ENCODE measurements at places on chromosomes 5 and 9.

DNA sequence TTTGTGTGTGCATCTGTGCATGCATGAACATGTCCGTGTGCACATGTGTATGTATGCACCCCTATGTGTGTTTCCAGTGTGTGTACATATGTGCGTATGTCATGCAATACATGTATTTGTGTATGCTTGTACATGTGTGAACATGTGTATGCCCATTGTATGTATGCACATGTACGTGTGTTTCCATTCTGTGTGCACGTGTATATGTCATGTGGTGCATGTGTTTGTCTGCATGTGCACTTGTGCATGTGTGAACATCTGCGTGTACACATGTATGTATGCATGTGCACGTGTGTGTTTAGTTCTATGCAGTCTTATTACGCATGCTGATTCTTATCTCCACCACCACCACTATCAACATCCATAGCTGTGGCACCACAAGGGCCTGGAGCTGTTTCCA, 403.5 kb upstream of the IRX4 start:
- DNase-seq: no peak

GRCh38 chr9:137837345-137838278, 40.0 kb upstream of the CACNA1B start:
- no peak for DNase-seq

DNA sequence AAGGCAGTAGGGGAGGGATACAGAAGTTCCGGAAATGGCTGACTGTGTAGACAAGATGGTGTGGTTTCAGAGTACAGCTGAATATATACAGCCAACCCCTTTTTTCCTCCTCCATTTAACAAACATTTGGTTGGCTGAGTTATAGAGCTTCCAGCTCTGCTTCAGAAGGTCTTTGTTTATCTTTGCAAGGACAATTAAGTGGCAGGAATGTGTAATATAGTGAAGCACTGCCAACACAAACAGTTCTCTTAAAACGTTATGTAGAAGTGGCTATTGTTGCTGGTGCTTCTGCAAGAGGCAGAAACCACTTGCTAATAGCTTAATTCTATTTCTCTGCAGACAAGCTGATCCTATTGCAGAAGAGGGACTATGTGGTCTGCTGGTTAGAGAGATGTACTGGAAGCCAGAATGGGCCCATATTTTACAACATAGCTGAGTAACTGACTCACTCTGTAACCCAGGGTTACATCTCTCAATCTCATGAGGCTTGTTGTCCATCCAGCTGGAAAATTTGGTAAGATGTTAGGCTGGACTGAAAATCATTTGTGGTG, 62.7 kb upstream of the OSMR start:
- DNase-seq: peak; percentile 19

DNA sequence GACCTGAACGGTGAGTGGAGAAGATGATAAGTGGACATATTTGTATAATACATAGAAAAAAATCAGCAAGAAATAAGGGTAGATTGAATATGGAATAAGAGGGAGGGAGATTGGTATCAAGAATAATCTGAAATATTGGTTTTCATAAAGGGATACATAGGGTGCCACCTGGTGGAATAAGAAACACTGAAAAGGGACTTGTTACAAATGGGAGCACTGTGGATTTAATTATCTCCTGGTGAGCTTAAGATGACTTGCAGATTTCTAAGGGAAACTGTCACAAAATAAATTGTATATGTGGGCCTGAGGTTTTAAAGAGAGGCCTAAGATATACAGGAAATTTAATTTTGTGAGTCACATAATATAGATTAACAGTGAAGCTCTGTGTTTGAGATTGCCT, 1403.5 kb upstream of the CDH18 start:
- DNase-seq: no peak

- DNase-seq: peak; percentile 80
Measured at GRCh38 chr5:136202469-136203205, 9.7 kb upstream of the SMIM32 start.

DNA sequence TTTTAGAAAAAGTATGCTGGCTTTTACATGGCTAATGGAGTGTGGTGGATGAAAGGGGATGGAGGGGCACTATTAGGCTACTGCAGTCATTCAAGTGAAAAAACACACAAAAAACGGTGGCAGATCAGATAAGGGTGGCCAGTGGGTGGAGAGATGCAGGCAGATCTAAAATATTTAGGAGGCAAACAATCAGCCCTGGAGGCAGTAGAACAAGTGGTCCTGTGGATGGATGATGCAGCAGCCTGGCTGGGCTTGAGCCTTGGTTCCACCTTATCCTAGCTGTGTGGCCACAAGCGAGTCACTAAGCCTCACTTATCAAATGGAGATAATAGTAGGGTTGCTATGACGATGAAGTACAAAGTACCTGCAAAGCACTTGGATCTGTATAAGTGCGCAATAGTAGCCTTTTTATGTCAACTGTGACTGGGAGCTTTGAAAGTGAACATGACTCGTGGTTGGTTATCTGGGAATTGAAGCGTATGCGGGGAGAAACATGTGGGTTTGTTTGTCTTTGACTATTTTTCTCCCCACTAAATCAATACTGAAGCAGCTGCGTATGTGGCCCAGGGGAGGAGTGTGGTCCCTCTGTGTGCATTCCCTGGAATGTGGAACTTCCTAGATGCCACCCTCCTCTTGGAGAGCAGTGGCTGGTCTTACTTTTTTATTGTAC, 20.2 kb downstream of the NSG2 start:
- DNase-seq: no peak

GRCh38 chr5:163504079-163504931, 1.1 kb upstream of the MAT2B start:
- DNase-seq: peak; percentile 20

- peak; percentile 82 for DNase-seq
Measured at GRCh38 chr9:35489313-35490154, at the start of gene RUSC2. TSS of gene RUSC2 (plus strand) at chr9:35490111. CDS start at chr9:35546522, 56,411 bp downstream.

GRCh38 chr5:3025392-3025791, 273.9 kb upstream of the IRX2 start:
- DNase-seq: no peak

DNA sequence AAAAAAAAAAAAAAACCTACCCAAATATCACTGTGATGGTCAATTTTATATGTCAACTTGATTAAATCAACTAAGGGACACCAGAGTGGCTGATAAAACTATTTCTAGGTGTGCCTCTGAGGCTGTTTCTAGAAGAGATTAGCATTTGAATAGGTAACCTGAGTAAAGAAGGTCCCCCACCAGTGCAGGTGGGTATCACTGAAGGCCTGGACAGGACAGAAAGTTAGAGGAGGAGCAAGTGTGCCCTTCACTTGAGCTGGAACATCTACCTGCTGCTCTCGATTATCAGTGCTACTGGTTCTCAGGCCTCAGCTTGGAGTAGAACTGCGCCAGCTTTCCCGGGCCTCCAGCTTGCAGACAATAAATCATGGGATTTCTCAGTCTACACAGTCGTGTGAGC, 88.7 kb downstream of the TLE1 start:
- DNase-seq: no peak
